Activated naive CD8-positive, alpha-beta T cell treated with anti-CD3 and anti-CD28 coated beads, Interleukin-2, amount 50 U/mL, for 16 hours (primary cell): ENCODE measurements at places on chromosomes 16 and 17.

DNA sequence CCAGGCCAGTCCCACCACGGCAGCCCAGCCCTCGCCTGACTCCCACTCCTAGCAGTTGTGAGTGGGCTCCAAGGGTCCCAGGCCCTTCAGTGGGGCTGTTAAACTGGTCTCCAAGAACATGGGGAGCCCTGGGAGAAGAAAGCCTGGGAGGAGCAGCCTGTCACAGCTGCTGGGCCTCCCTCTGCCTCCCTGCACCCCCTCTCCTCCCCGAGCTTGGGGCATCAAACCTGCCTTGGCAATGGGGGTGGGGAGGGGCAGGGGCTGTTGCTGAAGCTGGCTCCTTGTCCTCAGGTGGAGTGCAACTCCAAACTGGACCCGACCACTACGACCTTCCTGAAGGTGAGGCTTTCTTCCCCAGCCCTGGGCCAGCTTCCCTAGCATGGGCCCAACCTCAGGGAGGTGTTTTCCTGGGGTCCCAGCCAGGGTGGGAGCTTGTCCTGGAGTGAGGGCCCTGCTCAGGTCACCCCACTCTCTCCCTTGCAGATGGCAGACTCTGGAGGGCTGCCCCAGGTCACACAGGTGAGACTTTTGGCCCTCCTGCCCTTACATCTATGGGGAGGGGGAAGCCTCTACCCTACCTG lies 6.6 kb upstream of the SETD6 start:
- no peak for DNase-seq

DNA sequence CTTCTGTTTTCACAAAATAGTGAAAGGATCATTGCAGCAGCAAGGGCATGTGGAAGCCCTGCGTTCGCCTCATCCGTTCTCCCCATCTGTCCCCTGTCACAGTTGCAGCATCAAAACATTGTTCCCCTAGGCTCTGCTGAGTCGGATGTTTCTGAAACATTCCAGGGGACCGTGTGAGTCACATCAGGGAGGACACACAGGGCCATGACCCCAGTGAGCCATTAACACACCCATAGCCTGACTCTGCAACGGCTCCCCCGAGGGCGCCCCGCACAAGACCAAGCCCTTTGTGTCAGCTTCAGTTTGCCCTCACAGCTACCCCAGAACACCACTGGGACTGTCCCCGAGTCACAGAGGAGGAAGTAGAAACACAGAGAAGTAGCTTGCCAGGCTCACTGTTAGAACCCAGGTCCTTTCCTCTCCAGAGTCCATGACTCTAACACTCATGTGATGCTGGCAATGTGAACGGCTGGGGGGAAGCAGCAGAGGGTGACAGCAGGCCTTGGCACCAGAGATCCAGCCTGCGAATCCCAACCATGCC lies 63.3 kb upstream of the HSBP1 start:
- DNase-seq = no peak

- no peak for DNase-seq
Measured at GRCh38 chr17:79891113-79891730, 52.0 kb upstream of the CBX4 start.

DNA sequence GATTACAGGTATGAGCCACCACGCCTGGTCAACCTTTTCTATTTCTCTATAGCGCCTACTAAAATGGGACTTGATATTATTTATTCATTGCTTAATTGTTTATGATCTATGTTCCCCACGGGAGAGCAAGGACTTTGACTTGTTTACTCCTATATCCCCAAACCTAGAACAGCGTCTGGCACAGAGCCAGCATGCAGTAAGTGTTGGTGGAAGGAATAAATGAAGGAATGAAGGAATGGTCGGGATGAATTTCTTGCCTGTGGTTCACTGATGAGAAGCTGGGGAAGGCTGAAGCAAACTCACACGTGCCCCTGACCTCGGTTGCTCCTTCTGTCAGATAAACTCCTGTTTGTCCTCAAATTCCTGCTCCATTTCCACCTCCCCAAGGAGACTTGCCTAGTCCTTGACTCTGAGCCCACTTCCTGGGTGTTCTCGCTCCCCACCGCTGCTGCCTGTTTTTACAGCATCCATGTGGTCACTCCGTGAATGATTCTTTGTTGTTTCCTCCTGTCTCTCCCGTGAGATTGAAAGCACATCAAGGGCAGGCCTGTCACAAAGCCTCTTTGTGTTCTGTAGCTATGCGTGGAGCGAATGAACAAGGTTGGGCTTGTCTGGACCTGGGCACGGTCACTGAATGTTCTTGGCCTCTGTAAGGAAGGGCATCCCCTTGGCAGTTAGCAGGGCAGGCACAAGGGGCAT lies 17.3 kb downstream of the C17orf100 start:
- DNase-seq = no peak
